ENCODE measurements at places on chromosomes 3 and 15.

DNA sequence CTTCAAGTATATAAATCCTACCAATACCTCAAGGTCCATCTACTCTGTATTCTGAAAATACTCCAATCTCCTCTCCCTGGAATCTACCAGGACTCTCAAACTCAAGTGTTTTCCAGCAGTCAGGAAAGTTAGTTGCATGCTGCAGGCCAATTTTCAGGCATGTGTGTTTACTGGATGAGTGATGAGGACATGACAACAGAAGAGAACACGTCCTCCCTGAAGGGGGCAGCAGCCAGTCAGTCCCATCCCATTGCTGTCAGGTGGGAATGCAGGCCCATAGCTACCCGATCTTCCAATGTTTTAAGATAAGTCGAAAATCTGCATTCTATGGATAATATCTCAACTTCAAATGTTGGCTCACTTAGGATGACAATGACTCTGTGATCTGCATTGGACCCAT lies 496.2 kb downstream of the FHIT start:
- DNase-seq: no peak

DNA sequence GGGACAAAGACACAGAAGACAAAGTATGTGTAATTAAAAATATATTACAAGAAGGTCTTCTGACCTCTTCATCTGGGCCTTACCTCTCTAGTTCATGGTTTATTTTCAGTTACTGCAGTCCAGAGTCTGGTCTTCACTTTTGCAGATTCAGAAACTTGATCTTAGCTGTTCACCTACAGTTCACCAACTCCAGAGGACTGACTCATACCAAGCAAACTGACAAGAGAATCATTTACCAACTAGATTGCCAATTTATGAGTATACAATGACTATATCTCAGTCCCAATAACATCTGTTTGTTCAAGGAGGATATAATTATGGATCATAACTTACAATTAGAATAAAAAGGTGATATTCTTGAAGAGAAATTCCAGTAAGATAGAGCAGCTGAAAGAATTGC lies 9.0 kb downstream of the P2RY1 start:
- DNase-seq: no peak

- no peak for DNase-seq
Measured at GRCh38 chr3:88462230-88462629, 312.5 kb downstream of the C3orf38 start.

DNA sequence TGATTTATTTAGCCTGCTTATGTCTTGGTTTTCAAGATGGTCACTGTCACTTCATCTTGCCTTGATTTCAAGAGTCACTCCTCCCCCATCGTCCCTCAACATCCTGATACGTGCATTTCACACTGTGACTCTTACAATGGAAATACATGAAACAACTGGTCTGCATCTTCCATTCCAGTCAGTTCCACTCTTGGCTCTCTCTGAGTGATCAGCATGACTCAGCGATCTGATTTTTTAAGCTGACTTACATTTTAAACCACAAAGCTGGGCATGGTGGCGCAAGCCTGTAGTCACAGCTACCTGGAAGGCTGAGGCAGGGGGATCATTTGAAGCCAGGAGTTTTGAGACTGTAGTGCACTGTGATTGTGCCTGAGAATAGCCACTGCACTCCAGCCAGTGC lies 271.2 kb upstream of the ROPN1 start:
- DNase-seq: no peak

GRCh38 chr15:78623786-78624497 lies 3.1 kb upstream of the CHRNA3 start:
- no peak for DNase-seq

- no peak for DNase-seq
Measured at GRCh38 chr3:156433910-156434309, 121.0 kb downstream of the SSR3 start.

- no peak for DNase-seq
Measured at GRCh38 chr3:31509147-31509728, 23.5 kb upstream of the STT3B start.

GRCh38 chr15:75114327-75114726 lies 87.4 kb upstream of the C15orf39 start:
- no peak for DNase-seq

DNA sequence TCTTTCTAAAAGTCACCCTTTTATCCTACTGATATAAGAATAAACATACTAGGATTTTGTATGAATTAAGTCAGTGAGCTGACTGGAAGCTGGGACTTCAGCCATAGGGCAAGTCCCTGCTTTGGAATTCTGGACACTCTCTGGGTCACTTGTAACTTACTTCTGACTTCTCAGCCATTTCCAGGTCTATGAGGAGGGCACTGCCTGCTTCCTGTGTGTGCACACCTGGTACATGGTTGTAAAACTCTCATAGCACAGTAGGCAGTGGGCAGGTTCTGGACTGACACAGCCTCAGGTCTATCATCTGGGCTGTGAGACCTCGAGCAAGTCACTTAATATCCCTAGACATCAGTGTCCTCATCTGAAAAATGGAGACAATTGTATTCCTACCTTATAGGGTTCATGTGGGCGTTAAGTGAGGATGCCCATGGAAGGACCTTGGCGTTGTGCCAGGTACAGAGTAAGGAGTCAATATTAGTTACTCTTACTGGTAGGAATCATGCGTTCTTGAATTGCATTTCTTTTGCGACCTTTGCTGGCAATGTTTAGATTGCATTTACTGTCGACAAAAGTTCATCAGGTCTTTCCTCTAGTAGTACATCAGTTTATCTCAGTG lies 27.5 kb upstream of the TGM5 start:
- DNase-seq: no peak

- DNase-seq: no peak
Measured at GRCh38 chr15:74032606-74033561, 38.4 kb downstream of the PML start.

DNA sequence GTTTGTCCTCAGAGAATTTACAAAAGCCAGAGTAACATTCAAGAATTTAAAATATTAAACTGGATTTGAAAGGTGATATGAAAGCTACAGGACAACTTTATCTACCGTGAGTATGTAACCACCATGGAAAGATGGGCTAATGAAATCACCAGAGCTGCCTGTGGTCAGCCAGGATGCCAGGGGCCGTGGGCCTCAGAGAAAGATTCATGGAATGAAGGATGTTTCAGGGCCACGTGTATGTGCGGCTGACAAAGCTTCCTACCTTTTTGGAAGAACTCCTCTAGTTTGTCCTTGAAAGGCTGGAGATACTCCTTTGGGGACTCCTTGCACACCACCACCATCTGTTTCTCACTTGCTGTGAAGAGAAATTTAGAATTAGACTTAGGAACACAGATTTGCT lies 138.9 kb downstream of the GREM1 start:
- no peak for DNase-seq

DNA sequence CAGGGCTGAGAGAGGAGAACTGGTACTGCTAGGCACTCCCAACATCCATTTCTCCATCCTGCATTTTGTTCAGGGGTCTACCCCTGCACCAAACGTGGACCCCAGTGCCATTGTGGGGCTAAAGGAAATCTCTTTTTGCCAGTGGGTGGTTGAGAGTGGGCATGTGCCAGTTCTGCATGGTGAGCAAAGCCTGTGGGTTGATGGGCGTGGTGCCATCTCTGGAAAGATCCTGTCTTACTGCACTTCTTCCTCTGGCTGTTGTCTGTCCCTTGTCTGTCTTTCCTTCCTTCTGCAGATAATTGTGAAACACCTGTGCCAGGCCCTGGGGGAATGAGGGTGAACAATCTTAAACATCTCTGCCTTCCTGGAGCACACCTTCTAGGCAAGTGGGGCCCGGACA lies 1.4 kb upstream of the RARRES1 start:
- no peak for DNase-seq

Data from activated CD4-positive, alpha-beta T cell treated with anti-CD3 and anti-CD28 coated beads, Interleukin-2, amount 50 U/mL, for 1 hour (primary cell).